ENCODE measurements at places on chromosomes 1 and 21. TPM values are rescaled to one million over a fixed set of nuclear protein-coding genes. Genes with fewer than 3 reads are reported as not detected.

C1orf94 gene
- total RNA-seq, result not detected

OR10J1 gene
- total RNA-seq, result not detected

PHF13 gene
- 15.1 TPM for total RNA-seq

CD1B gene
- not detected for total RNA-seq

AVPR1B gene
- total RNA-seq, result 0.40 TPM

MYCL gene
- total RNA-seq, result 4.4 TPM

HUNK gene
- 4.0 TPM for total RNA-seq

DDAH1 gene
- total RNA-seq, result 128 TPM
